Osteoblast (primary cell): ENCODE measurements at places on chromosomes 5 and 9. TPM values are rescaled to one million over a fixed set of nuclear protein-coding genes. Genes with fewer than 3 reads are reported as not detected.

Gene THBS4
- total RNA-seq: 0.29 and 0.36 TPM in 2 replicates

DNA sequence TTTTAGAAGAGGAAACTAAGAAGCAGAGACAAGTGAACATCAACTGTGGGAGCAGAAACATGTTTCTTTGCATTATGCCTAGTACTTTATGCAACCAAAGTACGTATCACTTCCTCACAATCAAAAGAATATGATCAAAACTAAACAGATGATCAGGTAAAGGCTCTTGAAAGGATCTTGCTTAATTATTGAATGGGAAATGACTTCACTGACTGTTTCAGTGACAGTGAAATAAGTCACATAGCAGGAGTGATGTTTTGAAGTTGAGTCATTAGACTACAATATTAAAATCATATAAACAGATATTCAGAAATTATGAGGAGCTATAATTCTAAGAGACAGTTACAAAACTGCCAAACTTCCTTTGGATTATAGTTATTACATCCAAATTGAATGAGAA, 527.3 kb downstream of the MTRR start:
- DNase-seq: no peak

DNA sequence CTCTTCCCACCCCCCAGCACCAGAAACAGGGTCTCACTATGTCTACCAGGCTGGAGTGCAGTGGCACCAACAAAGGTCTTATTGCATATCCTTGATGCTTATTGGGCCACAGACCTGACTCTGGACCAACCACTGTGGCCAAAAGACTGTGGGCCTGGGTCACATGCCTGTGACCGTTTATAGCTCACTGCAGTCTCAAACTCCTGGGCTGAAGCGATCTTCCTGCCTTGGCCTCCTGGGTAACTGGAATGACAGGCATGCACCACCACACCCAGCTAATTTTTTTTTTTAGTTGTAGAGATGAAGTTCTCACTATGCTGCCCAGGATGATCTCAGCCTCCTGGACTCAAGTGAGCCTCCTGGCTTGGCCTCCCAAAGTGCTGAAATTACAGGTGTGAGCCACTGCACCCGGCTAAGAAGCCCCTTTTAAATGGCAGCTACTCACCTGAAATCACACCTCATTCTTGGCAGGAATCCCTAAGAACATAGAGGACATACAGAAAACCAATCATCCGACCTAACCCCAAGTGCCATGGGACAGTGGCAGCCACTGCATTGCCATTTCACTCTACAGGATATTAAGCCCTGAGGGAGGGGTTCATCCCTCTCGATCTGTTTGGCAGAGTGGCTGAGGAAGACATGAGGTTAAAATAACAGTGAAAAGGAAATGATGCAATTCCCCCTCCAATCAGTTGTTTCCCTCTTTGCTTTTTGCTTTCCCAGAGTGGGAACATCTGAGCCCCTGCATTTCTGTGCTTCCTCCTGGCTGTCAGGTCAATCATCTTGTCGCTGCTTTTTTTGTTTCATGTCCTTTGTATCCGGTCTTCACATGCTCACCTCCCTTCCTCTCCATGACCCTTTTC, 74.6 kb downstream of the LRRC70 start:
- no peak for DNase-seq

- DNase-seq: no peak
Observed at GRCh38 chr5:88952344-88952743, 69.4 kb upstream of the MEF2C start.

- DNase-seq: no peak
Observed at GRCh38 chr5:176819476-176819875, 9.1 kb downstream of the UNC5A start.

GRCh38 chr9:3495855-3496254, 29.9 kb downstream of the RFX3 start:
- DNase-seq: no peak

DNA sequence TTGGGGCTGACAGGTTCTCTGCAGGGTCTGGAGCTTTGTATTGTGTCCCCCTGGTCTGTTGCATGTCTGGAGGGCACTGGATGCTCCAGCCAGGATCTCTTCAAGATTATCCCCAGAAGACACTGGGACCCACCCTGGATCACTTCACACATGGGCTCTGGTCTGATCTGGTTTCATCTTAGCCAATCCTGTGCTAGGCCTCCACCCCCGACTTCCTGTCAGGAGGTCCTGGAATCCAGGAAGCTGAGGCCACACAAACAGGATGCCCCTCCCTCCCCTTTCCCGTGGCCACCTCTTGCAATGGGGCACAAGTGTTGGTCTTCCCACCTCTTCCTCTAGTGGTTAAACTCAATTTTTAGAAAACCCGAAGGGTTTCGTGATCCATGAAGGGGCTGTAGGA, 242.6 kb upstream of the MVB12B start:
- no peak for DNase-seq

DNA sequence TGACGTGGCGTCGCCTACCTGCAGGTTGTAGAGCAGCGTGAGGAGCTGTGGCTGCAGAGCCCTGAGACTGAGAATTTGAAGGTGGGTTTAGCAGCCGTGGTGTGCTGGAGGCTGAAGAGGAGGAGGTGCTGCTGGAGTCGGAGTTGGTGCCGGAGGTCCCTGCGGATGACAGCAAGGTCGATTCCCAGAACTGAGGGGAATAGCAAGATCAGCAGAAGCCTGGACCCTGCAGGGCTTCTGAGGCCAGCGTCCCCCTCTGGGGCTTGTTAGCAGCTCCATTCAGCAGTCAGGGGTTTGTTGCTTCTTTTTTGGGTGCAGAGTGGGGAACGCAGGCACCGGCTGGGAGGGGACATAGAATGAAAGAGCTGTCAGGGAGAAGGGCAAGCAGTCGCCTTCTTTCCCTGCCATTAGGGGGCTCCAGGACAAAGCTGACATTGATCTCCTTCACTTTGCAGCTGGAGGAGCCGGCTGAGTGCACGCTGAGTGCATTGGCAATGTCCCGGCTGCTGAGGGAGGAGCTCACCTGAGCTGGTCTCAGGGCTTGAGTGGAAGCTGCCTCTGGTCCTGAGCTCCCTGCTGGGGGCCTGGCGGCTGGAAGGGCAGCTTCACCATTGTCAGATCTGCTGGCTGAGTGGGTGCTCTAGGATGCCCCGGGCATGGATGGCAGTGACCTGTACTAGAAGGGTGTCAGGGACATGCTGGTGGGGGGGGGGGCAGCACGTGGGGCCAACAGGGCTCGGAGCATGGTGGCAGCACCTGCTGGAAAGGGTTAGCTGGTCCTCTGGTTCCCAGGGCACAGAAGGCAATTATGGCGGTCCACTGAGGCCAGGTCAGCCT, 20.8 kb downstream of the OBP2B start:
- DNase-seq: peak; percentile 78
